ENCODE measurements at places on chromosomes 7 and 10. TPM values are rescaled to one million over a fixed set of nuclear protein-coding genes. Genes with fewer than 3 reads are reported as not detected.

ETV1 gene
- 5.1 TPM for total RNA-seq

EPO gene
- not detected for total RNA-seq

DLX6 gene
- total RNA-seq, result not detected

GJD4 gene
- total RNA-seq, result not detected

TAS2R3 gene
- total RNA-seq, result 0.35 TPM

ANXA7 gene
- 95.9 TPM for total RNA-seq

HOXA6 gene
- 11.8 TPM for total RNA-seq

KCNH2 gene
- total RNA-seq, result 1.9 TPM

CYP2C18 gene
- not detected for total RNA-seq

TMEM243 gene
- 36.2 TPM for total RNA-seq

PIK3CG gene
- total RNA-seq, result 0.23 TPM

PALS2 gene
- 4.6 TPM for total RNA-seq

PRR15 gene
- total RNA-seq, result 14.0 TPM

FAM25G gene
- not detected for total RNA-seq

KIF11 gene
- total RNA-seq, result 36.5 TPM

SLC16A12 gene
- 1.2 TPM for total RNA-seq

TMEM273 gene
- total RNA-seq, result not detected

RNF148 gene
- total RNA-seq, result 2.2 TPM

AGFG2 gene
- 10.9 TPM for total RNA-seq

C10orf95 gene
- 10.3 TPM for total RNA-seq

OR2A12 gene
- total RNA-seq, result not detected

OPN1SW gene
- not detected for total RNA-seq

SERPINE1 gene
- total RNA-seq, result 160 TPM

HABP2 gene
- not detected for total RNA-seq

GPER1 gene
- total RNA-seq, result 0.81 TPM

THAP5 gene
- total RNA-seq, result 9.1 TPM

ANLN gene
- 187 TPM for total RNA-seq

TMEM184A gene
- total RNA-seq, result 2.2 TPM
